ENCODE measurements at places on chromosomes 11 and 22.

GRCh38 chr11:95720195-95720594 is 69.4 kb downstream of the FAM76B start:
- no peak for DNase-seq

DNA sequence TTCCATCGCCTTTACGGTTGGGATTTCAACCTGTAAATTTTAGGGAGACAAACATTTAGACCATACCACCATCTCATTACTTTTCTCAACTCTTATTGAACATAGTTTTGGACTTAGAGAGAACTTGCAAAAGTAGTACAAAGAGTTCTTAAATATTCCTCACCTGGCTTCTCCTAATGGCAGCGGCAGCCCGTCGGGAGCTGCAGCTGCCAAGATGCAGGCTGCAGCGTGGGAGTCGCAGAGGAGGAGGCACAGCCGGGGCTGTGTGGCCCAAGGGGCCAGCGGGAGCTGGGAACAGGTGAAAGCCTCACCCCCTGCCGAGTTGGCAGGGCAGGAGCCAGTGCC is 23.1 kb upstream of the RNASEH2C start:
- DNase-seq: no peak

DNA sequence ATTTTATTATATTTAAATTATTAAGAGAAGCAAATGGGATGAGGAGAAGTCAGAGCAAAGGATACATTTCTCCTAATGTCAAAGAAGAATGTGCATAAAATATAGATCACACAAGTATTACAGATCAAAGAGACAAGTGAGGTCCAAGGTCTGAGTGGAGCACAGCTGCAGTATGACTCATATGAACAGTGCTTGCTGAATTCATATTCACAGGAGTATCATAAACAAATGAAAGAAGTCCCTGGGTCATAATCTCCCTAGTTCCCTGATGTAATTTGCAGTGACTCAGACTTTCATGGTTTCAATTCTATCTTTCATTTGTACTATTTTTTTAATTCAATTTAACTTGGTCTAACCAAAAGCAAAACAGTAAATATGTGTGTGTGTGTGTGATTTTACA is 499.0 kb upstream of the CCDC179 start:
- DNase-seq: no peak

- no peak for DNase-seq
Observed at GRCh38 chr11:70106757-70107156, 28.6 kb downstream of the ANO1 start.

DNA sequence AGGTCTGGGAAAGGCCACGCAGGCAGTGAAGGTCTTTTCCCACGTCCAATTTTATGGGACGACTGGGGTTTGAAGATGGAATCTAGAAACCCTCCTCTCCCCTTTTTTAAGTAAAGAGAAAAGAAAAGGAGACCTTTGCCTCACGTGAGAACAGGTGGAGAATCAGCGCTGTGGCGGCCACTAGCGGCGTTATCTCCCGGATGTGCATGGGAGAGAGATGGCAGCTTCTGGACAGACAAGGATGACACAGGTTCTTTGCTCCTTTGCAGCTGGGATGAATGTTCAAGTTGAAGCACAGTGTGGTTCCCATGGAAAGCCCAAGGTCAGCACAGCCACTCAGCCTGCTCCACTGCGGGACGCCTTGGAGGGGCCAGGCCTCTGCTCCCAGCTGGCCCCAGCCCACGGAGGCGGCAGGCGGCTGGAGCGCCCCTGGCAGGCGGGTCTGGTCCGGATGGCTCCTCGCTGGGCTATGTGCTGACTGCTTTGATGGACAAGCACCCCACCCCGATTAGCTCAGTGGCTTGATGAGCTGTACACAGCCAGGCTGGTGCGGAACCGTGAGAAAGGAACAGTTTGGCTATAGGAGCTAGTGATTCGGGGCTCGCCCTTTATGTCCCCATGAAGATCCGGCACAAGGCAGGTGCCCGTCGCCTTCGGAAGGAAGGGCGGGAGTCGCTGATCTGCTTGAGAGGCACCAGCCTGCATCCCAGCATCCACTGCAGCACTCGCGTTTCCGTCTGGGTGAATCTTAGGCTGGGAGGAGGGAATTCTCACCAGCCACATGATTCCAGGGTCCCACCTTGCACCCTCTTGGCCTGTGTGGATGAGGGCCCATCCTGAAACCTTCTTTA is 14.5 kb upstream of the BID start:
- DNase-seq: no peak

DNA sequence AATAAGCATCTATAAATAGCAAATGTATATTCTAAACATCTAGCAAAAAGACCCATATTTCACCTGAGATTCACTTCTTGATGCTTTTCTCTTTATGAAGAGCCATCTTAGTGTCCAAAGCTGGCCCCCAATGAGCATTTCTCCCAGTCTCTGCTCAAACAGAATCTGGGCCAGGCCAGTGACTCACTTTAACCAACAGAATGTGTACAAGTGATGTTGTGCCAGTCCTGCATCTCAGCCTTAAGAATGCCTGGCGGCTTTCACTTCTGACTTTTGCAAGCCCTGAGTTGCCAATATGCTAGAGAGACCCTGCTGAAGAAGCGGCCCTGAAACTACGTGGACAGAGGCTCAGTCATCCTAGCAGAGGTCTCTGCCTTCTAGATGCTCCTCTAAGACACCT is 6.9 kb upstream of the COPB1 start:
- DNase-seq: no peak

DNA sequence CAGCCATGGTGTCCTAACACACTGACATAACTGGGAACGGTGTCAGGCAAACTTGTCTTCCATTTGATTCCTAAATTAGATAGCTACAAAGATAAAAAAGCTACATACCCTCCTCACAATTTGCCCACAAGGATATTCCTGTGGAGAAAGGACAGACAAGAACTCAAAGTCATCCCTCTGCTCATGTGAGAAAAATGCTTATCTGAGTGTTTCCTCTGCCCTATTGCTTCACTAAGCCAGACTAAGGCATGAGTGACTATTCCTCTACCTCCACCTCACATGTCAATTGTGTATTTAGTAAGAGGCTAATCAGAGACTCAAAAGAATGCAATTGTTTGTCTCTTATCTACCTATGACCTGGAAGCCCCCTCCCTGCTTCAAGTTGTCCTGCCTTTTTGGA is 247.7 kb downstream of the DDX10 start:
- DNase-seq: no peak

Measured in GDM1 (cell line).